ENCODE measurements at places on chromosomes 6 and 20.

- DNase-seq: no peak
Measured at GRCh38 chr20:57586370-57586793, 25.5 kb downstream of the PCK1 start.

GRCh38 chr6:164855281-164855680, 454.1 kb downstream of the C6orf118 start:
- no peak for DNase-seq

DNA sequence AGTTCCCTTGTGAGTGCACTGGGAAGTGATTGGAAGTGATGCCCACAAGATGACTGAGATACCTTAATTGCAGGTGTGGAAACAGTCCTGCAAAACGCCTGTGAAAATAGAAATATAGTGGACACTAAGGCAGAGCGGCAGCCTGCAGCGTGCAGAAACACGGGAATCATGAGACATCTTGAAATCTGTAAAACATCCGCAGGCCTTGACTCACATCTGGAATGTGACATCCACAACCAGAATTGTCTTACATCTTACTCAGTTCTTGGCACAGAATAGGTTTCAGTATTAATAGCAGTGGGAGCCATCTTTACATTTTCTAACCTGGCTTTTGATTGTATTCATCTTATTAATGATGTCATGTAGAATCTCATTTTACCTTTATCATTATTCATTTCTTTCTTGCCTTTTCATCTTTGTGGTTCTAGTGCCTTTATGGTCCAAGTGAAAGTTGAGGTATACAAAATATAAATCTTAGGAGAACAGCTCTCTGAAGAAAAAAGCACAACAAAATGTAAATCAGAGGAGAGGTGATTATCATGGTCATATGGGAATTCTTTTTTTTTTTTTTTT, 44.6 kb downstream of the CDYL start:
- DNase-seq: no peak

- DNase-seq: no peak
Measured at GRCh38 chr6:77464495-77464867, 1.2 kb upstream of the HTR1B start.

- no peak for DNase-seq
Measured at GRCh38 chr6:157368359-157369049, 12.5 kb upstream of the ZDHHC14 start.

- no peak for DNase-seq
Measured at GRCh38 chr20:40844332-40844731, 155.3 kb upstream of the MAFB start.

Data from NCI-H2171 (cell line).